CD4-positive, alpha-beta memory T cell (primary cell): ENCODE measurements at places on chromosomes 3 and 15.

GRCh38 chr3:53175613-53176540, 14.9 kb downstream of the PRKCD start:
- no peak for DNase-seq

DNA sequence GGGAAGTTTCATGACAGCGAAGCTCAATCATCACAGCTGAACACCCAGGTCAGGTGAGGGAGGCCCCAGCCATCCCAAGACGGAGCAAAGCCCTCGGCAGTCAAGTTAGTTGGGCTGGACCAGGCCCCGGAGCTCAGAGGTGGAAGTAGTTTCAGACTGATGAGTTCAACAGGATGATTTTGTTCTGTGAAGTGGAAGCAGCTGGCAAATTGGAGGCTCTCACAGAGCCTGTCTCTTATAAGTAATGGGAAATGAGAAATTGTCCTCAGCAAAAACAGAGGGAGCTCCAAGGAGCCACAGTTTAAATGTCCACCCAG, 245.1 kb downstream of the XXYLT1 start:
- DNase-seq, result no peak

DNA sequence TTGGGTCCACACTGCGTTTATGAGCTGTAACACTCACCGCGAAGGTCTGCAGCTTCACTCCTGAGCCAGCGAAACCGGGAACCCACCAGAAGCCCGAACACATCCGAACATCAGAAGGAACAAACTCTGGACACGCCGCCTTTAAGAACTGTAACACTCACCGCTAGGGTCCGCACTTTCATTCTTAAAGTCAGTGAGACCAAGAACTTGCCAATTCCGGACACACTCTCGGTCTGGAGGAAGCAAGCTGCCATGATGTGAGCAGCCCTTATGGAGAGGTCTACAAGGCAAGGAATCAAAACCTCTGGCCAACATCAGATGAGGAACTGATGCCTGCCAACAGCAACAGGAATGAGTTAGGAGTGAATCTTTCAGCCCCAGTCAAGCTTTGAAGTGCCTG, 62.9 kb downstream of the SLC28A2 start:
- DNase-seq, result no peak

DNA sequence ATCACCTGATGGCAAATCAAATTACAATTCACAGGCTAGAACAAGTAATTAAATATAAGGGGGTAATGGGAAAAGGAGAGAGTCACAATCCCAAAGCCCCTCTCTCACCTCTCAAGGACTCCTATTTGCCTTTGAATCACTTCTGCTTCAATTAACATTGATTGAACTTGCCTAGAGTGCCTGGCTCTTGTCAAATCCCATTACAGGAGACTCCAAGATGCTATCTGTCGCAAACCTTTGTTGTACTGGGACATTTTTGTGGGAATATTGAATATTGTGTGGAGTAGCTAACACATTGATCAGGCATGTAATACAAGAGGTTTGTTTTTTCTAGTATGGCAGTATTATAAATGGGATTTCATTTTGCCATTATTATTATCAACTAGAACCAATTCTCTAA, 412.8 kb upstream of the AZI2 start:
- DNase-seq, result no peak

GRCh38 chr3:129554356-129555152, 11.6 kb downstream of the H1-8 start:
- no peak for DNase-seq

DNA sequence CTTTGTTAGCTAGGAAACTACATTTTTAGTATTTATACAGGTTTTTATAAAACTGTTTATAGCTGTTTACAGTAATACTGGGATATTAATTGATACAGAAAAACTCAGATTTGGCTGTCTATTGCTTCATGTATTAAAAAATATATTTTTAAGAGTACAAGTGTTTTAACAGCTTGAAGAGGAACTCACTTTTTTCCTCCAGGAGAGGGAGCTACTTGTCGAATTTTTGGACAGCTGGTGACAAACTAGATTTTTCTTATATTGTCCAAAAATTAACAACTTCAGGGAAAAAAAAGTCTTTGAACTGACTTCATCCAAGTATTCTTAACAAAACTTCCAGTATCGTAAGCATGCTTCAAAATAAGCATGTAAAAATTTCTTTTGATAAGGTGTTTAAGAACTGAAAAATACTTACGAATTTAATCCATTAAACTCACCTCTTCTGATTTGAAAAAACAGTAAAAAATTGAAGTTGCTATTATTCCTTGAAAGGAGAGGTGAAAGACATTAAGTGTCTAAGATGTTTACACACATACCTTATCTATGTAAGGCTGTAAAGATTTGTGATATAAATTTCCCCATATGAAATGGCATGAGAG, 4.0 kb downstream of the DIPK2A start:
- peak; percentile 15 for DNase-seq

- DNase-seq, result no peak
Observed at GRCh38 chr3:193911784-193912340, 224.1 kb upstream of the HES1 start.

- no peak for DNase-seq
Observed at GRCh38 chr3:127439621-127440020, 150.9 kb downstream of the TPRA1 start.

DNA sequence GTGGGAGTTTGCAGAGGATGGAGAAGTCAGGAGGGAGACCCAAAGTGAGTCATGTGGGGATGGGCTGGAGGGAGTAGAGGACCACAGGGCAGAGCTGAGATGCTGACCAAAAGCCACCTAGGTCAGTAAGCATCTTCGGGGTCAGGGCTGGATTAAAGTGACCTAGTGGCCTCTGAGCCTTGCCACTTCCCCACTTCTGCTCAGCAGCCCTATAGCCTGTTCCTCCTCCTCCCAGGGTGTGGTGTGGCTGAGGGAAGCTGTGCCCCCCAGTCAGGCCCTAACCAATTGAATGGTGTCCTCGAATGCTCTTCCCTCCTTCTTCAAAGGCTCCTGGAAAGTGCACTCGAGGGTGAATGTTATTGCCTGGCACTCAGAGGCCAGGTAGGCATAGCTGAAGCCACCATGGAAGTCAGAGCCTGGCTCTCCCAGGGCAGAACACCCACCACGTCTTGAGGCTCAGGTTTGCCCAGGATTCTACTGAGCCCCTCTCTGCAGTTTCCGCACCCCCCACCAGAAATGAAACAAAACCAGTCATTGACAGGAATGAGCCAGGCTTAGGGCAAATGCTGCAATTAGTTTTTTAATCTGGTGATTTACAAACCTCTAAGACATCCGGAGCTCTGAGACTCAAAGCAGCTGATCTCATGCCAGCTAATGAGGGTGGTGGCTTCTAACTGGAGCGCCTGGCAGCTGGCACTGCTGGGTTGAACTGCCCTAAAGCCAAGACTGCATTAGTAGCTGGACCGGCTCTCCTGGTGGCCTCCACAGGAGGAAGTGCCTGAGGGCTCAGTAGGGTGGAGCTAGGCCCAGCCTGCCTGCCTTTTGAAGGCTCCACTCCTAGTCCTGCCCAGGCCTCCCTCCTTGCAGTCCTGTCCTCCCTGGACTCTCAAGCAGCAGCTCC, 26.0 kb upstream of the VIPR1 start:
- DNase-seq, result no peak

DNA sequence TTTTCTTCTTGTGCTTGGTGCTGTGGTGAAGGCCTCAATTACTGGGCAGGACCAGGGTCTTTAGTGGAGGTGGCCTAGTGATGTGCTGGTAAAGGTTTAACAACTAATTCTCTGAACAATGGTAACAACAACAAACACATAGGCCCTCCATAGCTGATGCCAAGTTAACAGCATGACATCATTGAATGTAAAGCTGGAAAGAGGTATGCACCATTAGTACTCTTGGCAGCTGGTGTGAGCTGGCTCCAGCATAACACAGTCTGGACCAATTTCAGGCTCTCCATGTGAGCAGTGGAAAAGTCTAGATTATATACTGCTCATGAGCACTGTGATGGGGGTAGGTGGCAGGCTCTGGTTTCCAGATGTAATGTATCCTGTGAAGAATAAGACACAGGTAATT, 61.8 kb downstream of the SLC7A14 start:
- no peak for DNase-seq

DNA sequence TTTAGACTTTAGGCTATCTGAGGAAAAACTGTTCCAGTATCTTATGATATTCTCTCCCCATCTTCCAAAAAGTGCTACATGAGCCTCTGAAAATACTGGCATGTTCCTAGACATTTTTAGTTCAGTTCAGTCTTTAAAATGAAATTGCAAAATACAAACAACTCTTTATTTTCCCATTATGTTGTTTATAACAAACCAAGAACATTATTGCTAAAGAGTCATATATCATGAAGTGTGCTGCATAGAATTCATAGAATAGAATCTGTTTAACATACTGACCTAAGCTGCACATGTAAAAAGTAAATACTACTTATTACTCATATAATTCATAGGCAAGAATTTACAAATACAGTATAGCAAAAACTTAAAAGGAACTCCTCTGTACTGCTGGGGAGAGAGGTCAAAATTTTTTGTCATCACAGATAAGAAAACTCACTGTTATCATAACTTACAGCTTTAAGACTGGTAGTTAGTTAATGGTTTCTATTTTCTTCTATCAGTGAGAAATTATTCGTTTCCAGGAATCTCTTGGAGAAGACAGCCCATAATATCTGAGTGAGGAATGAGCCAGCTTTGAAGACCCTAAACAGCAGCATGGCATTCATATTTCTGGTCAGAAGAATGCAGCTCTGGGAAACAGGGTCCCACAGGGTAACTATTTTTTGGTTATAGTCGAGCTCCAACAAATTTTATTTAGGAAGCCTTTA, 32.2 kb downstream of the FILIP1L start:
- no peak for DNase-seq

DNA sequence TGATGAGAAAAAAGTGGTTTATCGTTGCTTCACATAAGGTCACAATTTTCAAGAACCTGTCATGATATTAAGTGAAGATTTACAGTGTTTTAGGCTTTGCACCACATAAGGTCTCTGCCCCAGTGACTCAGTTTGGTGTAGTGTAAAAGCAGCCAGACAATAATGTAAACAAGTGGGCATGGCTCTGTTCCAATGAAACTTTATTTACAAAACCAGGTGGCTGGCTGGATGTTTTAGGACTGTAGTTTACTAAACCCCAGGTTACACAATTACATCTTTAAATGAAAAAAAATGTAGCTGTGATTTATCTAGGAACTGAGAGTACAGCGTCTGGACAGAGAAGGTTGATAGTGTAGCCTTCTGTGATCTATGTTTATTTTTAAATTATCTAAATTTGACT, 9.7 kb upstream of the FBXL22 start:
- DNase-seq, result no peak

GRCh38 chr15:27723821-27724220, 375.3 kb downstream of the OCA2 start:
- DNase-seq, result no peak

DNA sequence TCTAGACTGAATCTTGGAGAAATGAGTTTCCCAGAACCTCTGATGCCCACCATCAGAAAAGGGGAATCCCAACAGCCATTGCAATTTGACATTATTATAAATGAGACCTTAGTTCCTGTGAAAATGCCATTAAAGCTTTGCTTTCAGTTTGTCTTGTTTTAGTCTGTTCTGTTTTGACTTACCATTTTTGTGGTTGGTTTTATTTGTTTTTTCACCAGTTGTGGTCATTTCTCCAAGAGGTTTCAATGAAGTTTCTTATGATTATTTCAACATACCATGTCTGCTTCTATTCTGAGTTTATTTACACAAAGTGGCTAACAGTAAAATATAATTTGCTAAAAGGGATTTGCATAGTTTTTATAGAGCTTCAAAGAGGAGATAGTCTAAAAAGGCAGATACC, 175.0 kb upstream of the MCTP2 start:
- DNase-seq, result no peak

DNA sequence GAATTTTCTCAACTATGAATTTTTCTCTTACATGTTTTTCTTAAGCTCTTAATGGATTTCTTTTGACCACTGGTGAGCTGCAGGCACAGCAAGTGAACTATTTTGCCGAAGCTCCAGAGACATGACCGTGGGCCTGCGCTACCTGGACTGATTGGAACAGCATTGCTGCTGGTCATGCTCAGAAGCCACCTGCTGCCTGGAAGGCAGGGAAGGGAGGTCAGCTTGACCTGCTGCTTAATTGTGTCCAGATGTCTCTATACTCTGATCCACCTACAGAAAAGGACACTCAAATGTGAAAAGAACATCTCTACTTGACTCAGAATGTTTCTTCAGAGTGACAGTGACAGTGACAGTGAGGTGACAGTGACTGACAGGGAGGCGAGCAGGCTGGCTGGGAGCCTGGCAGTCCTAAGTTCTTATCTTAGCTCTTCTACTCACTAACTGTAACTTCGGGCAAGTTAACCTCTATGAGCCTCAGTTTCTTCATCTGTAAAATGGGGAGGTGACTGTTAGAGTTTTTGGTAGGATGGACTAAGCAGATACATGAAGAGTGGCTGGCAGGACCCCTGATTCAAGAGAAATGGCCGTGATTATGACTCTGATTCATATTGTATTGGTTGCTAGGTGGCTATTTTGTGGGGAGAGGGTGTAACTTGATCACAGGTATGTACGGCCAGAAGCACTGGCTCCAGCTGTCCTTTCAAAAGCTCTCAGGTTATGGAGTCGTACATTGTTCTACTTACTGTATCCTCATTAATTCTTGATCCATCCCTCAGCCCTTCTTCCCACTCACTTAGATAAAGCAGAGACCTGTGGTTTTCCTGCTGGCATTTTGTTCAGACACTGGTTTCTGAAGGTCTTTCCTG, 54.8 kb upstream of the DLG1 start:
- DNase-seq, result no peak

GRCh38 chr3:136350557-136350956, 100.4 kb downstream of the PCCB start:
- no peak for DNase-seq

DNA sequence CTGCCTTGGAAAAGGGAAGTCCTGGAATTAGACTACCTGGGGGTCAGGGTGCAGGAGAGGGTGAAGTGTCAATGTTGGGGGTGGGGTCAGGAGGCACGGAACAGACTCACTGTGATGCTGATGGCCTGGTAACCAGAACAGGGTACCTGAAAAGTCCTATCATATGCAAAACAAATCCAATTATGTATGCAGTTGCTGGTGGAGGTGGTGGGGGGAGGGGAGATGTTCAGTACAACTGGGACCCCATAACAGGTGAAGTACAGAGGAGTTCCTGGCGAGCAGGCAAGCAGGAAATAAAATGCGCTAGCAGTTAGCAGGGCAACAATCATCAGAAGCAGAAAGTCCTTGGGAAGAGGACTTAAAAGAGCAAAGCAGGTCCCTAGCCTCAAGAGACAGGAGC, 4.2 kb upstream of the KATNBL1 start:
- no peak for DNase-seq

- DNase-seq, result no peak
Observed at GRCh38 chr3:191915712-191916111, 454.7 kb downstream of the PYDC2 start.

DNA sequence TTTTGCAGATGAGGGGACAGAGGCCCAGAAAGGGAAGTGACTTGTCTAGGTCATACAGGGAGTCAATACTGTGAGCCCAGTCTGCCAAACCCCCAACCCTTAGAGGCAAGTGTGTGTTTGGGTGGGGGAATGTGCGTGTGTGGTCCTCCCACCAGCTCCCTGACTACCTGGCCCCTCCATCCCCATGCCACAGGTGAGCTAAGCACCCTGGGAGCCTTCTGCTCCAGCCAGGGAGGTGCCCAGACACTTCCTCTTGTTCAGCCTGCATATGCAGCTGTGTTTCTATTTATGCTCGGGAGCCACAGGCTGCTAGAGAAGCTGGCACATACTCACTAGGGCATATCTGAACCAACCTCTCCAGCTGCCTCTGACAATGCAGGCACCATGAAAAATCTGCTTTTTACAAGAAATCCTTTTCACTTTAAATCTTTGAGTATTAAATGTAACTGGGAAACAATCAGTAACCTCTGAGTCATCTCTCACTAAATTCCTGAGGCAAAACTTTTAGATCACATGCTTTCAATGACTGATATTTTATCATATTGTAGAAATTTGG, 20.7 kb downstream of the TBC1D2B start:
- DNase-seq, result peak; percentile 54
